ENCODE measurements at places on chromosomes 5 and 9. TPM values are rescaled to one million over a fixed set of nuclear protein-coding genes. Genes with fewer than 3 reads are reported as not detected.

- H3K36me3 ChIP-seq: peaks cover 9% of the 10 kb centered on the region
- no peak overlapping the region for H3K4me3 ChIP-seq
- H3K27ac ChIP-seq: no peak overlapping the region
- H3K27me3 ChIP-seq: peaks cover 2% of the 10 kb centered on the region
These were observed 40.6 kb downstream of the PHAX start for GRCh38 chr5:126641387-126641786.

- H3K4me1 ChIP-seq: peaks cover 77% of the 10 kb centered on the region
- H3K27me3 ChIP-seq: no peaks in the 10 kb centered on the region
- peak overlapping the region; percentile 99 for H3K27ac ChIP-seq
- DNase-seq: peak; percentile 41
These were observed 2.0 kb downstream of the GLIS3 start for GRCh38 chr9:4297786-4298254.

DNA sequence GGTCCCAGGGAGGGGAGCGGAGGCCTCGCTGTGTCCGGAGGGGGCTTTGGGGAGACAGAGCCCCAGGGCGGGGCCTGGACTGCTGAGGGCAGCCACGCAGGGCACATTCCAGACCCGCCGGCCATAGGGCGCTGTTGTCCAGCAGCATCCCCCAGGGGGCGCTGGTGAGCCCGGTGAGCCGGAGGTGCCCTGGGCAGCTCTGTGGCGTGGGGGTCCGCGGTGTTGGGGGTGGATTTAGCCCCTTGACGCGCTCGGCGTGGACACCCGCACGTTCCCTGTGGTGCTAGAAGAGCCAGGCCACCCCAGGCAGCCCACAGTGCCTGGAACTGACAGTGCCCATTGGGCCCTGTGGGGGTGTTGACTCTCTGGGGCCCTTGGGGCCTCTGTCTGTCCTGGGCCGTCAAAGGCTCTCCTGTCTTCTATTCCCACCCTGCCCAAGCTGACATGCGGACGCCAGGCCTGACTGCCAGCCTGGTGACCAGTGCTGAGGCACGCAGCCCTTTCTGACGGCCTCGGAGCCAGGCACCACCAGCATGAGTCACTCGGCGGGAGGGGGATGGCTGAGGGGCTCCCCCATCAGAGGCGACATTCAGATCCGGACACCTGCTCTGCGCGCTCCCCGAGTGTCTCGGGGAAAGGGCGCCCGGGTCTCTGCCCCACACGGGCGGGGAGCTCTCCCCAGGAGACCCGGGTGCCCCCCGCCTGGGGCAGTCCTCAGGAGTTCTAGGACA is 23.9 kb downstream of the TPPP start:
- H3K4me3 ChIP-seq: no peak overlapping the region
- H3K36me3 ChIP-seq: peaks cover 5% of the 10 kb centered on the region
- no peak overlapping the region for H3K27ac ChIP-seq
- peaks cover 3% of the 10 kb centered on the region for H3K27me3 ChIP-seq

DNA sequence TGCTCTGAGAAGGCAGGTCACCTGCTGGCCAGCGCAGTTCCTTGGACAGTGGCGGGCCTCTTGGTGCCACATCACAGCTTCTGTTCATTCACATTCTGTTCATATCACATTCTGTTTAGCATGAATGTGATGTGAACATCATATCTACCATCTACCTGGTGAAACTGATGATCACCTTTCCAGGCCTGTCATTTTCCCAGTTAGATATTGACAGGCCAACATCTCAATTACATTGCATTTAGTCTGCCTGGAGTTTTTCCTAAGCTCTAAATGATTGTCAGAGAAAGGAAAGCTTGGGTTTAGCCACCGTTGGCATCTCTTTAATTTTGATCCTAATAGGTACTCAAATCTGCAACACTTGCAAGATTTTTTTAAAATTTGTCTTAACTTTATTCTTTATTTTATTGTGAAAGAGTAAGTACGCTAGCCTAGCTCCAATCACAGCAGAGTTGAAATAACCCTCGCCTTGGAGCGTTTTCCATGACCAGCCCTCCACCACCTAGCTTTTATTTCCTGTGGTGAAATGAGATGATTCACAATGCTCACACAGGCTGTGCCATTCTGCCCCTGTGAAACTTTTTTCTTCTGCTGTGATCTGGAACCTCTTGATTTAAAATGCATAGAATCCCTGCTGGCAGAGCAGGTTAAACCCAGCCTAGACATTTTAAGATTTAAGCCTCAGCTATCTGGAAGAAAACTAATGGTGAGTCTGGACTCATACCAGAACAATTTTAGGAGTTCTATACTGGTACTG is 225.0 kb downstream of the ESM1 start:
- DNase-seq: peak; percentile 67
- peak overlapping the region; percentile 63 for H3K4me3 ChIP-seq
- no peaks in the 10 kb centered on the region for H3K36me3 ChIP-seq
- H3K4me1 ChIP-seq: peaks cover 88% of the 10 kb centered on the region
- H3K27me3 ChIP-seq: no peaks in the 10 kb centered on the region
- H3K27ac ChIP-seq: peak overlapping the region; percentile 91

DNA sequence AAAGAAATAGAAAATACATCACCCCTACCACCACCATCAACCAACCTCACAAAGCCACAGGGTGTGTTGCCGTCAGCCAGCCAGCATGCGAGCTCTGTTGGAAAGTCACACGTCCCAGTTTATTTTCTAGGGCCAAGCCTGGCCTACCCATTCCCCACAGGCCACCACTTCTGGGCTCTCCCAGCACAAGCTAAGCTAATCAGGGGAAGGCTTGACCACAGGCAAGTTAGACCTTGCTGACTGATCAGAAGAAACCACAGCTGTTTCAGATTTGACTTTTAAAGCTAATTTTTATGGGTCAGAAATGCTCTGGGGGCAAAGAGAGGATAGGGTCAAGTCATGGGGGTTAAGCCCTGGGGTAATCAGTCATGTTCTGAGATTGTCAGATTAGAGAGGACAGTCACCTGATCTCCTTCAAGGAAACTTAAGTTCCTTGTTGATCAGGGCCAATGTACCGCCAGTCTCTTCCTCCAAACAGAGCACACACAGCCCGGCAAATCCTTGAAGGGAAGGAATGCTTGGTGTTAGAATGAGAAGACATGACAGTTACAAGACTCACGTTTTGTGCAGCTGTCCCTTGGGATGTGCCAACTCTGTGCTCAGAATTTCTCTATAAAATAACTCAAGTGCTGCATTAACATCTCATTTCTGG is 7.6 kb downstream of the SHB start:
- H3K36me3 ChIP-seq: peaks cover 23% of the 10 kb centered on the region
- peak overlapping the region; percentile 74 for H3K27ac ChIP-seq
- no peak for DNase-seq
- peak overlapping the region; percentile 50 for H3K4me3 ChIP-seq

CDKN2A gene
- total RNA-seq: 124 TPM

GRCh38 chr5:36701085-36701698 is 94.8 kb downstream of the SLC1A3 start:
- peaks cover 37% of the 10 kb centered on the region for H3K27me3 ChIP-seq
- DNase-seq: no peak
- no peaks in the 10 kb centered on the region for H3K4me1 ChIP-seq
- H3K36me3 ChIP-seq: no peaks in the 10 kb centered on the region

GRCh38 chr9:137286975-137287383 is 9.5 kb downstream of the TOR4A start:
- H3K36me3 ChIP-seq: peaks cover 17% of the 10 kb centered on the region
- peaks cover 6% of the 10 kb centered on the region for H3K4me1 ChIP-seq
- 0 out of 2 replicates have a peak overlapping the region, but pooled peaks have one; percentile 7 for H3K4me3 ChIP-seq

ZNF782 gene
- total RNA-seq: 1.3 TPM

SPINK4 gene
- not detected for total RNA-seq

GRCh38 chr5:179606071-179606909 is 17.2 kb downstream of the HNRNPH1 start:
- no peak overlapping the region for H3K4me3 ChIP-seq
- H3K27me3 ChIP-seq: peaks cover 39% of the 10 kb centered on the region
- H3K27ac ChIP-seq: peak overlapping the region; percentile 13
- peaks cover 24% of the 10 kb centered on the region for H3K36me3 ChIP-seq
- no peak for DNase-seq

GRCh38 chr5:76081811-76082771 is 1.1 kb upstream of the SV2C start:
- 0 out of 2 replicates have a peak overlapping the region, but pooled peaks have one; percentile 19 for H3K4me3 ChIP-seq
- DNase-seq: no peak
- peaks cover 7% of the 10 kb centered on the region for H3K27me3 ChIP-seq
- H3K27ac ChIP-seq: no peak overlapping the region
- no peaks in the 10 kb centered on the region for H3K4me1 ChIP-seq
- peaks cover 4% of the 10 kb centered on the region for H3K36me3 ChIP-seq

GRCh38 chr5:79235261-79235633 is 684 bp upstream of the JMY start:
- no peak for DNase-seq
- H3K27ac ChIP-seq: peak overlapping the region; percentile 79
- H3K27me3 ChIP-seq: no peaks in the 10 kb centered on the region
- no peaks in the 10 kb centered on the region for H3K36me3 ChIP-seq

GRCh38 chr9:34652602-34653000 is 616 bp downstream of the IL11RA start:
- H3K4me1 ChIP-seq: peaks cover 52% of the 10 kb centered on the region
- peak overlapping the region; percentile 76 for H3K27ac ChIP-seq
- H3K36me3 ChIP-seq: peaks cover 18% of the 10 kb centered on the region
- DNase-seq: no peak
- H3K27me3 ChIP-seq: no peaks in the 10 kb centered on the region
- peak overlapping the region; percentile 92 for H3K4me3 ChIP-seq

NREP gene
- 70.6 TPM for total RNA-seq

GRCh38 chr5:173583346-173583745 is 33.1 kb downstream of the BOD1 start:
- DNase-seq: no peak
- H3K27ac ChIP-seq: no peak overlapping the region
- peaks cover 27% of the 10 kb centered on the region for H3K36me3 ChIP-seq
- peaks cover 9% of the 10 kb centered on the region for H3K27me3 ChIP-seq

DNA sequence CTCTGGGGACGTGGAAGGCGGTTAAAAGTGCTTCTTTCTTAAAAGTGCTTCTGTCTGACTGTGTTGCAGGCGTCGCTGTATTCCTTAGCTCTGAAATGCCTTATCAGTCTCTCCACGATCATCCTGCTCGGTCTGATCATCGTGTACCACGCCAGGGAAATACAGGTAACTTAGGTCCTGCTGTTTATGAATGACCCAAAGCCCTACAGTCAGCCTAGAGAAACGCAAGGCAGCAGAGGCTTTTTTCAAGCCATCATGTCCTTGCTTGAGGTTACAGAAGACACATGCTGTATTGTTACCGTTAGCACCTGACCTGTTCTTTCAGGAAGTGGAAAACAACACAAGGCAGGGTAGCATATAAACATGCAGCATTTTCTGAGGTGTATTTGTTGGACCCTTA is 2.0 kb downstream of the KCNN2 start:
- no peak overlapping the region for H3K27ac ChIP-seq
- H3K4me1 ChIP-seq: peaks cover 37% of the 10 kb centered on the region

DNA sequence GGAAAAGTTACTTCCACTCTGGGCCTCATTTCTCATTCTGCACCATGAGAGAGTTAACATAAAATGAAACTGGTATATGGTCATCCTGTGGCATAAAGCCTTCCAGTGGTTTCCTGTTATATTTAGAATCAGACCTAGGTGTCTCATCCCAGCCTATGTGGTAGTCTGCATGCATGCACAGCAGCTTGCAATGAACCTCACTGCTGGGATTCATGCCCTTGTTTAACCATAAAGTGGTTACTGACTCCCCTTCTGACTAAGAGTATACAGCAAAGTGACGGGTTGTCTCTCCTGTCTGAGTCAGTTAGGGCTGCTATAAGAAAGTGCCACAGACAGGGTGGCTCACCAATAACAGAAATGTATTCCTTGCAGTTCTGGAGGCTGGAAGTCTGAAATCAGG is 14.7 kb upstream of the TDRD7 start:
- no peak overlapping the region for H3K27ac ChIP-seq
- no peaks in the 10 kb centered on the region for H3K36me3 ChIP-seq
- H3K27me3 ChIP-seq: peaks cover 47% of the 10 kb centered on the region
- H3K4me3 ChIP-seq: no peak overlapping the region
- peaks cover 8% of the 10 kb centered on the region for H3K4me1 ChIP-seq

PRUNE2 gene
- 0.35 TPM for total RNA-seq

RANBP17 gene
- 4.8 TPM for total RNA-seq

- H3K4me3 ChIP-seq: no peak overlapping the region
- no peaks in the 10 kb centered on the region for H3K36me3 ChIP-seq
- no peaks in the 10 kb centered on the region for H3K4me1 ChIP-seq
- no peak overlapping the region for H3K27ac ChIP-seq
- DNase-seq: no peak
These were observed 22.1 kb upstream of the SPOCK1 start for GRCh38 chr5:137521246-137521645.

DNA sequence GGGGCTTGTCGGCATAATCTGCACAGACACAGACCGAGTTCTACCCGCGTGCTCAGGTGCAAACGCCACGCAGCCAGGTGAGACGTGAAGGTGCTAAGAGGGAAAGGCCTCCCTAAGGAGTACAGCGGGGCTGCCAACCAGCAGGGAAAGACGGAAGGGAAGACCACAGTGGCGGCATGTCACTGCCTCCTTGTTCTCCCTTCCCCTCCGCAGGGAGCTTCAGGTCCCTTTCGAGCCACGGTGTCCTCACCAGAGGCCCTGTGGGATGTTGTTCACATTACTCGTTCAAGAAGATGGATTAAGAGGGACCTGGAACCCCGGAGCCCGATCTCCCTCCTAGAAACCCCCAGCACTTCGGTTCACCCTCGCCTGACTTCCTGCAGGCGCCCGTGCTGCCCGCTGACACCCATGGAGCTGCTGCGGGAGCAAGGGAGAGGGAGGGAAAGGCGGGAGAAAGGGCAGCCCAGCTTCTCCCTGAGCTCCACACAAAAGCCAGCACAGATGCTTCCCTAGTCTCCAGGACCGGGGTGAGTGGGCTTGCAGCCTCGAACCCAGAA is 686 bp downstream of the BRD9 start:
- H3K36me3 ChIP-seq: peaks cover 29% of the 10 kb centered on the region
- no peak for DNase-seq
- H3K4me3 ChIP-seq: peak overlapping the region; percentile 91
- H3K27me3 ChIP-seq: peaks cover 2% of the 10 kb centered on the region
- H3K4me1 ChIP-seq: peaks cover 18% of the 10 kb centered on the region

- no peak overlapping the region for H3K4me3 ChIP-seq
- no peak overlapping the region for H3K27ac ChIP-seq
- no peaks in the 10 kb centered on the region for H3K4me1 ChIP-seq
These were observed 332.2 kb downstream of the GADD45G start for GRCh38 chr9:89937051-89937450.
